NCI-H1417 (cell line): ENCODE measurements at places on chromosomes 3 and 15.

DNA sequence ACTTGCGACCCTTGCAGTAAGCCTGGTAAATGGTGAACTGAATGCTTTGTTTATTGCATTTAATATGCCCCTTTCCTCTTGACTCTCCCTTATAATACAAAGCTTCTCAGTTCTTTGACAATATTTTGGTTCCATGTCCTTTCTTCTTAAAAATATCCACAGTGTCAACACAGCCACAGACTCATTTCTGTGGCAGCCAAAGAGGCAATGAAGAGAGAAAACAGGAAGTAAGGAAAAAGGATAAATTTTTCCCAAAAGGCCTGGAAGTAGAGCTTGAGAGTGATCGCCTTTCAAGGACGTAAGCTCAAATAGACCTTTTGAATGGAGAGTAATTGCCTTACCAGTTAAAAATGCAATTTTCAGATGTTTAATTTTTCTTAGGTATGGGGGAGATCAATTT, 59.4 kb downstream of the PEX5L start:
- DNase-seq, result no peak

GRCh38 chr3:127210654-127210943, 17.7 kb downstream of the PRR23E start:
- DNase-seq, result no peak

DNA sequence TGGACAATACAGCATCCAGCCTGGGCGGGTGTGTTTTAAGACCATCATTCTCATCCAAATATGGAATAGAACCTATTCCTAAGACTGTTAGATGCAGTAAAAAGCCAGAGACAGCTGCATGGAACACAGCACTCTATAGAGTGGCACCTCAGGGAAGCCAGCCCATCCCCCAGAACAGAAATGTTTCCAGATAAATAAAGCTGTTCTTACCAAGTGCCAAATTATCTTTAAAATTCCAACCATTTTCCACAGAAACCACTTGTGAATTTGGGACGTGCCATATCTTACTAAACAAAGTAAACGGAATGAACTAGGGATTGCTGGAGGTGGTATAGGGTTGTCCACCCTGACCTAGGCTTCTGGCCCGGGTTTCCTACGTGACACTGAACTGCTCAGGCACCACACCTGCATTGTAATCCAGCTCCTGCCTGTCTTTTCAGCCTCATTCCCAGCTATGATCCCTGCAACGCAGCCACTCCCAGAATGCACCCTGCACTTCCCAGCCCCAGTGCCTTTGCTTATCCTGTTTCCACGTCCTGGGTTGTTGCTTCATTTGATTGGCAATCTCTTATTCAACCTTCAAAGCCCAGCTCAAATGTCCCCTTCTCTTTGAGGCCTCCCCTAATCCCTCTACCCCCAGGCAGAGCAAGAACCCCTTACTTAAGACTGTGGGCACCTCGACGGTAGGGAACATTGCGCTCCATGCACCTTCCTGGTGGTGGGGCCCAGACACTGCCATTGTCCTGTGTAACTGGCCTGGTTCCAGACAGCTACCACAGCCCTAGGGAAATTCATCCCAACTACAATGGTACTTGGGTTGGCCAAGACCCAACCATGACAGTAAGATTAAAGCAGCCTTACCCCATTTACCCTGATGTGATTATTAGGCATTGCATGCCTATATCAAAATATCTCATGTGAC, 100.2 kb downstream of the IQSEC1 start:
- no peak for DNase-seq

DNA sequence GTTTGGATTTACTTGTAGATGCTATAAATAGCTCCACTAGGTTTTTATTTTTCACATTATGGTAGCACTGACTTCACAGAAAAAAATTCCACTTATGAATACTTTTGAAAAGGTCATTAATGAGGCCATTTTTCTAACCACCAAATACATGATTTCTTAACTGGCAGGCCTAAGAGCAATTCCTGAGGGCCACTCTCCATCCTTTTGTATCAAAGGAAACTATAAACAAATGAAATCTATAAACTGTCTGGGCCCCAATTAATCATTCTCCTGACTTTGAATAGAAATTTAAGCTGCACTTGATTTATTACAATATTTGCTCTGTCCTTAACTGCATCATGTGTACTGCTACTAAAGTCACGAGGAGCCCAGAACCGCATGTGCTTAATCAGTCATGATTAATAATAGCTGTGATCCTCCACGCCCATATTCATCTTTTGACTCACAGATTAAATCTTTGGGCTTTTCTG, 25.1 kb upstream of the MTMR10 start:
- DNase-seq, result no peak

GRCh38 chr3:133882986-133883586, 12.6 kb downstream of the RAB6B start:
- no peak for DNase-seq

DNA sequence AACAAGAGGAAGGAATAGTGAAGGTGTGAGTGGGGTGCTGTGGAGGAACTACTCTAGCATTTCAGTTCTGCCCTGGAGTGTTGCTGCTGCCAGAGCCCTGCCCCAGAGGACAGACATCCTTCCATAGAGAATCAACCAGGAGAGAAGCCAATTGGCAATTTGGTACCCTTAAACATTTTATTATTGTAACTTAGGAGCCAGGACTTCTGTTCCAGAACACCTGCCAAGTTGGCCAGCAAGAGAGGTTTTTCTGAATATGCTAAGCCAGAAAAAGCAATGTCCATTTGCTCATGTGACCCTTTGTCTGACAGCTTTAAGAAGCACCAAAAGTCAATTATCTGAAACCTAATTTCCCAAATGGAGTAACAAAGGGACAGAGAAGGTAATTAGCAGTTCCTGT, 264.9 kb downstream of the MEX3B start:
- no peak for DNase-seq

DNA sequence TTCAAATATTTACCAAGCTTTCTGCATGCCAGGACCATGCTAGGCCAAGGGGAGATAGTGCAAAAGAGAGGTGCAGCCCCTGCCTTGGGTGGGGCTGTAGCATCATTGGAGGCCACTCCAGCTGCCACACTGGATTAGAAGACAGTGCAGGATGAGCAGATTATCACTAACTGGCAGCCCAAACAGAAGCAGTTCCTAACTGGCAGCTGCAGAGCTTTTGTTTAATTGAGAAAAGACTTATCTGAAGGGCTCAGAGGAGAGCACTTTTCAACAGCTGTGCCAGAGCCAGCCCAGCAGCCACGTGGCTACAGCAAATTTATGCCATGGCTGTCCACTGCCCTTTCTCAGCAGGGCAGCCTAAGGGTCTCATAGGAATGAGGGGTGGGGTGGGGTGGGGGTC, 13.5 kb upstream of the ACSBG1 start:
- no peak for DNase-seq

DNA sequence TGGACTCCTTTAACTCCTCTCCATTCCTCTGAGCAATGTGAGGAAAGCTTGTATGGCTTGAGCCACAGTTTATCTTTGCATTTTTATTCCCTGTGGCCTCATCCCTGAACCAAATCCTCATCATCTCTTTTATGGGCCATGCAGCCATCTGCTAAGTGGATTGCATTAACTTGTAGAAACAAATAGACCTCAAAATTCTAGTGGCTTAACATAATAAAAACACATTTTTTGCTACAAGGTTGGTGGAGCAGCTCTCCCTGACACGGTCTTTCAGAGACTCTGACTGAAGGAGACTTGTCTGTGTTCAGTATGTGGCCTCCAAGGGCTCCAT, 135.3 kb downstream of the RPL22L1 start:
- no peak for DNase-seq

- DNase-seq, result no peak
Observed at GRCh38 chr3:99863588-99863987, 45.9 kb downstream of the CMSS1 start.

DNA sequence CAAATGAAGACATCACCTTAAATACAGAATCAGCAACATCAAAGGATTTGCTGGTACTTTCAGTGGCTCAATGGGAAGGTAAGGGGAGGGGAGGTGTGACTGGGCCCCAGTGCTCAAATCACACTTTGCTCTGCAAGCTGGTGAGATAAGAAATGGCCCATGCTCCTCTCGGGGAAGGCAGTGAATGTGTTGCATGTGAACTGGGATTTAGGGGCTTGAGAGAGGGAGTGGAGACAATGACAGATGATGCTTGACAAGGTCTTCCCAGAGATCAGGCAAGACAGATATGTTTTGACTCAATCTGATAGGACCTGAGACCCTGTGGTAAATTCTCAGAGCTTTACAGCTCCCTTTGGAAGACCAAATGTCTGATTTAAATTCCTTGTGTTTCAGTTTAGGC, 233.0 kb upstream of the PROK2 start:
- DNase-seq, result no peak

DNA sequence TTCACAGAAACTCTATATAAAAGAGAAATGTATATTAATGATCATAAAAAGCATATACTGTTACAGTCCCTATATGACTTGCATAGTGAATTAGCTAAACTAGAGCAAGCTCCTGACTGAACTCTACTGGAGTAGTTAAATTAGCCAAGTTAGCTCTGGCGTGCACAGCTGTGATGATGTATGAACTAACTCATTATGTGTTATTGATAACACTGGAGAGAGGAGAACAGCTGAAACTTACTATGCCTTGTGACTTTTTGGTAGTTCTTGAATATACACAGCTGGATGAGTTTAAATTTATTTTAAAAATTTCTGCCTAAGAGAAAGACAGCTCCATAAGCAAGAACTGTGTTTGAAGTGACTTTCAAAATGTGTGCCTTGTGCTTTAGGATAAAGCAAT, 8.1 kb downstream of the TIPARP start:
- peak; percentile 62 for DNase-seq

DNA sequence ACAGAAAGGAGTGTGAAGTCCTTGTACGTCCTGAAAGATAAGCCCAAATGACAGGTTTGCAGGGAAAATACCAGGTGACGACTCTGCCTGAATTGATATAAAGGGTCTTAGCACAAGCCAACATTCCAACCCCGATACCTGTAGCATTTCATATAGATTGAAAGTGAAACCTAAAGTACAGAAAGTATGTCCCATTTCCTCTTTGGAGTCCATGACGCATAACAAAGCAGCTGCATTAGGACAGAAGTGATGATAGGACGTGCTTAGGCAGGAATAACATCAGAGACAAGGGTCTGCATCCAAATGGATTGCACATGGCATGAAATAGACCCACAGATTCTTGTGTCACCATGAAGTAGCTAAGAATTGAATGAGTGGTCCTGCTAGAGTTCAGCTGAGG, 187.0 kb upstream of the ROBO1 start:
- DNase-seq, result no peak

DNA sequence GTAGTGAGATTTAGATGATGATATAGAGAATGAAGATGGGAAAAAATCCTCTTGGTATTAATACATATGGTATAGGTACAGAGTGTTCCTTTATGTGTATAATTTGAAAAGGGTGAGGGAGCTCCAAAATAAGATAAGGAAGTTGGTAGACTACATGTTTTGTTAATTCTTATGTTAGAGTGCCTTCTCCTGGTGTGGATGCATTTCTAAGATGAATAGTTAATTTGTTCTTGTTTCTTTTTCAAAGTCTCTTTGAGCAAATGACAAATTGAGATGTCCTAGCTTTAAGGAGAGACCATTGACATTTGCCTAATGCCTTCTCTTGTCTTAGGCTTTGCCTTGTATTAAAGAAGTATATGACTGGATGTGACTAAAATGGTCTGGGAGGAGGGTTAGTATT, 34.1 kb downstream of the AKAP13 start:
- peak; percentile 44 for DNase-seq

- DNase-seq, result no peak
Observed at GRCh38 chr3:64650096-64650622, 37.6 kb downstream of the ADAMTS9 start.

DNA sequence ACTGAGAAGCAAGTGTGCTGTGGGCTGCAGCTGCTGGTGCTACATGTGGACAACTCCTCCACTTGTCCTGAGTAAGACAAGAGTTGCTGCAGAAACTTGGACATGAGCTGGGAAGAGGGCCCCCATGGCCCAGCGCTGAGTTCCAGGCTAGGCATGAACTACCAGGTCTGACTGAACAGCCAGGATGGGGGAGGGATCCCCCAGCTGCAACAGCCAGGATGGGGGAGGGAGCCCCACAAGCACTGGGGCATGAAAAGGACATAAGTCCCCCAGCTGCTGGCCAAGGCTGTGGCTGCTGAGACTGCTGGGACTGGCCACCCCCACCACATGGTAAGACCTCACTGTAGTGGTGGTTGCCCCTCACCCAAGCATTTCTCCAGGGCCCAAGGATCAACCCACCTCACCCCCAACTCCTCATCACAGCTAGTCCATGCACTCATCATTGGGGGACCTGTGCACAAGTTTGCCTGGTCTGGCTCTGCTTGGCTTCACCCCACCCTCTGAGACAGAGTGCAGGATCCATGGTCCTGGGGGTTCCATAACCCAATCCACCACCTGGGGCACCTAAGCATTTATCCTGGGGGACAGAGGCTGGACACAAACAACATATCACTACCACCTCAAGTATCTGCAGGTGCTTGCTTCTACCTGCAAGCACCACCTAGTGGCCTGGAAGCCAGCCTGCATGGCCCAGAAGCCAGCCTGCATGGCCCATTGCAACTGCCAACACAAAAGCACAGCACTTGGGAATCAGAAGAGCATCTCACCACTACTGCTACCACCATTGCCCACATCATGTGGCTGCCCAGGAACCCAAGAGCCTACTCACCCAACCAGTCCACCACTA, 84.5 kb upstream of the STT3B start:
- no peak for DNase-seq

GRCh38 chr3:186825872-186826409, 16.6 kb upstream of the ADIPOQ start:
- DNase-seq, result peak; percentile 77

DNA sequence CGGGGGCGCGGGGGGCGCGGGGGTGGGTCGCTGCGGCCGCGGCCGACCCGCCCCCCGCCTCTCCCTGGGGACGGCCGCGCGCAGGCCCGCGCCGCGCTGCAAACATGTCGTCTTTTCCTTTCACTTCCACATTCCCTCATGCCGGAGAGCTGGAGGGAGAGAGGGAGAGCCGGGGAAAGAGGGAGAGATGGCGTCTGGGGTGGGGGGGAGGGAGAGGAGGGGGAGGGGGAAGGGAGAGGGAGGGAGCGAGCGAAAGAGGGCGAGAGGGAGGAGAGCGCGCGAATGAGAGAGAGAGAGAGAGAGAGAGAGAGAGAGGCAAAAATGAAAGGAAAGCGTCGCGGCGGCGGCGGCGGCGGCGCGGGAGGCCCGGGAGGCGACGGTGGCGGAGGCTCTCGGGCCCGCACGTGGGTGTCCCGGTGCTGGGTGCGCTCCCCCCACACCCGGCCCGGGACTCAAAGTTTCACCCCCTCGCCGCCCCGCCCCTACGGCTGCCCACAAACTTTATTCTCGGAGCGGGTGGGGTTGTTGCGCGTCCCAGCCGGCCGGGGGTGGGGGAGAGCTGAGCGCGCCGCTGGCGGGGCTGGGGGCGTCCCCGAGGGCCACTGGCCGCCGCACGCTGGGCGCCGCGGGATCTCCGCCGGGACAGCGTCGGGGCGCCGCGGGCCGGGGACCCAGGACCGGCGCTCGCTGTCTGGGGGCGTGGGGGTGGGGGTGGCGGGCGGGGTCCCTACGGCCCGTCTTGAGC, 731 bp downstream of the ZNF710 start:
- DNase-seq, result peak; percentile 79

DNA sequence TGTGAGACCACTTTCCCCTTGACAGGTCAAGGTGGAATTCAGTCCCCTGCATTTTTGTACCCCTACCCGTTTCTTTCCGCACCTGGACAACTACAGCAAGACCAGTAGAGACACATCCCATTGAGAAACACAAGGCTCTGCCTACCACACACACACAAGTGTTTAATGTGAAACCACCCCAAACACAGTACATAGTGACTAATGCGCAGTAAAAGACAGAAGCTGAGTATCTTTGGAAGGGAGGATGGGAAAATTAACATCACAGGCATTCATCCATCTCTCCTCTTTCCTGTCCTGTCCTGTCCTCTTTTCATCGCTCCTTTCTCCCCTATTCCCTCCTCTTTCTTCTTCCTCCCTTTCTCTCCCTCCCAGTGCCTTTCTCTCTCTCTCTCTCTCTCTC, 64.8 kb downstream of the SCN11A start:
- no peak for DNase-seq
